ENCODE measurements at places on chromosomes 5 and 9.

- no peak for DNase-seq
Measured at GRCh38 chr5:168064933-168065622, 226.4 kb upstream of the WWC1 start.

GRCh38 chr5:76788362-76788761 lies 30.5 kb upstream of the F2RL1 start:
- no peak for DNase-seq

- no peak for DNase-seq
Measured at GRCh38 chr5:127785098-127785927, 82.1 kb downstream of the CCDC192 start.

GRCh38 chr5:136642976-136643375 lies 277.6 kb upstream of the TRPC7 start:
- DNase-seq = no peak

DNA sequence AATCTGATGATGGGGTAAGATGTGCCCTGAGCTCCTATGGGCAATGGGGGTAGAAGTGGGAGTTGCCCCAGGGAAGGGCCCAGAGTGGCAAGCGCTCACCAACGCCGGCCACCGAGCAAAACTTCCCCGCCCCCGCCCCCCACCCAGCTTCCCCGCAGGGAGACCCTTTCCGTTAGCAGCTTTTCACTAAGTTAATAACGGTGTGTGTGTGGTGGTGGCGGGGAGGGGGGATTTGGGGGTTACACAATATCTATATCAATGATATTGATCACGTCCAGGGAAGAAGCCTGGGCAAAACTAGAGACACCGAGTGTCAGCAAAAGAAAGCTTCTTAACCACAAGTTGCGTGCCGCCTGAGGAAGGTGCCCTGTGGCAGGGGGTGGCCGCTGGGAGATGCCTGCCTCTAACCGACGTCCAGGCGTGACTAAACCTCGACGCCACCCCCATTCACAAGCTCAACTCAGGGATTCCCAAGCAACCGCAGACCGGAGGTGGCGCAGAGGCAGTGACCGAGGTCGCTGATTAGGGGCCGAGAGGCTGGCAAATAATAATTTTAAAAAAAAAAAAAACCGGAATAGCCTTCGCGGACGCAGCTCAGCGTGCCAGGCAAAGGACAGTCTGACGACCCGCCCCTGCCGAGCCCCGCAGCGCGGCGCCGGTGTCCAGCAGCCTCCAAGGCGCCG lies 222.6 kb downstream of the MEF2C start:
- DNase-seq = peak; percentile 71

- peak; percentile 85 for DNase-seq
Measured at GRCh38 chr5:60700416-60700757, 421 bp upstream of the DEPDC1B start.

GRCh38 chr9:109121232-109121796 lies 1.6 kb upstream of the TMEM245 start:
- no peak for DNase-seq

DNA sequence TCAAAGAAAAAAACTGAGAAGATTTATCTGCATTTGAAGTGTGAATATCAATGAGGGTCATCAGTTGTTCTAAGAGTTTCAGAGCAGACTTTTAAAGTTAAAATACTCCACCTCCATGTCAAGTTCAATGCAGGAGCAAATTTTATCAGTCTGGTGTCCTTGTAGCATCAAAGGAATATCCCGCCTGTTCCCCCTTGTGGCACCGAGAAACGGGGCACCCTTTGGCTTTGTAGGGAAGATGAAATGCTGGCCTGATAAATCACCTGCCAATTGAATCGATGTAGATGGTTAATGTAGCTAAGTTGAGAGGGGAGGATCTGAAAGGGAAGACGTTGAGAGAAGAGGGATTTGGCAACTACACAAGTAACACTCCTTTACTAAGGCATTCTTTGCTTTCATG lies 714.5 kb downstream of the EFNA5 start:
- DNase-seq = no peak

DNA sequence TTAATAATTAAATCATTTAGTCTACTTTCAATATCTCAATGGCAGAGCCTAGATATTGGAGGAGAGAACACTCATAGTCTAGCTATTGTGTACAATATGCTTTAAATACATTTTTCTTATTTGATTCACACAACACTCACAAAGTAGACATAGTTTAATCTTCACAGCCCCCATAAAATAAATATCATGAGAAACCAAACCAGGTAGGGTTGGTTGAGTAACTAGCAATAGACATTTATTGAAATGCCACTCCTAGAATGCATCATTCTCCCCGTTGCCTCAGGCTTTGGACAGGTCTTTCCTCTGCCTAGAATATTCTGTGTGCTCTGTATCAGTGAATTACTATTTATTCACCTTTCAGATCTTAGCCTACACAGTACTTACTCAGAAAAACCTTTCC lies 141.9 kb downstream of the CEMIP2 start:
- DNase-seq = no peak

DNA sequence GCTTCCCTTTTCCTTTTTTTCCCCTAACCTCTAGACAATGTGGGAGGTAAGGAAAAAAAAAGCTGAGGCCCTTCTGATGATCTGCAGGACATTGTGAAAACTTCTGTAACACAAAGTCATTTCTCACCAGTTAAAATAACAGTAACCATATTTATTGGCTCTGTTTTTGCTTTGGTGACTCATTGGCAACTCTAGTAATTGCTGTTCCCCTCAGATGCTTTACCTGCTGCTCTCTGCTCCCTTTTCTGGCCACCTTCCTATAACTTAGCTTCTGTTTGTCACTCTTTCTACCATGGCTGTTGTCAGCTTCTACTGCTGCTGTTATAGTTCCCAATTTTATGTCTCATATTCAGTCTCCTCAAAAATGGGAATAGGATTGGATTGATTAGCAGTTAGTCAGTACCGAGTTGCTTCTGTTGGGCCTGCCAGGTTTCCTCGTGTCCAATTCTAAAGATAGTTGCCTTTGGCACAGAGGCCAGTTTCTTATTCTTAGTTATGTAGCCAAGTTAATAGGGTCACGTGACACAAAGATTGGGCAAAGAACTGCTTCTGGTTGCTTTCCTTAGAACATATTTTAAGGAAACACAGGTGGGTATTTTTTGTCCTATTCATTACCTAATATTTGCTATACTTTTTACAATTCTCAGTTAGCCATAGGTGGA lies 16.8 kb downstream of the SCAMP1 start:
- DNase-seq = no peak

DNA sequence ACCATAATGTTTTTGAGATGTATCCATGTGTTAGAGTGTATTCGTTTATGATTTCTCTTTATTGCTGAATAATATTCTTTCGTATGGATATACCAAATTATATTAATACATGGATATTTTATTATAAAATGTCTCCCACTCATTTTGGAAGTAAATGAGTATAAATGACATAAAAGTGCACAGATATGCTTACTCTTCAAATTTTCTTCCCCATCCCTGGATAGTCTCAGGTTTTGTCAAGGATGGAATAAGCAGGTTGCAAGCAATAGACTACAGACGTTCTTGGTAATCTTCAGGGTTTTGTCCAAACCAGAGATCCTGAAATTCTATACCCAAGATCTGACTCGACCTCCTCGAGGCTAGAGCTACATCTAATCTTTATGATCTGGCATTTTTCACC lies 50.7 kb downstream of the NIPAL4 start:
- no peak for DNase-seq

GRCh38 chr5:73865315-73865714 lies 239.3 kb downstream of the ARHGEF28 start:
- DNase-seq = no peak

DNA sequence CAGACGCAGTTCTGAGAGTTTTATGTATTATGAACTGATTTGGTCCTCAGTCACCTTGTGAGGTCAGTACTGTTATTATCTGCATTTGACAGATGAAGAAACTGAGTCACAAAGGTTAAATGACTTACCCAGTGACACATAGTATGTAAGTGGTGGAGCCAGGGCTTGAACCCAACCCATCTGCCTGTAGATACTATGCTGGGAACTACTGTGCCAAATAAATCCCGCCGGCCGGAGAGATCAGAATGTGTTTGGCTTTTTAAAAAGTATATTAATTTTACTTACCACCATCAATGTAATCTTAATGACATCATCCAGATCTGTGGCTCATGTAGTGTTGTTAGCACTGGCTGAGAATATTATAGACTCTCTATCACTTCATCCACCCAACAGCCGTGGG lies 80.8 kb downstream of the ZNF618 start:
- no peak for DNase-seq

GRCh38 chr5:151680944-151681427 lies 5.7 kb downstream of the SPARC start:
- no peak for DNase-seq

DNA sequence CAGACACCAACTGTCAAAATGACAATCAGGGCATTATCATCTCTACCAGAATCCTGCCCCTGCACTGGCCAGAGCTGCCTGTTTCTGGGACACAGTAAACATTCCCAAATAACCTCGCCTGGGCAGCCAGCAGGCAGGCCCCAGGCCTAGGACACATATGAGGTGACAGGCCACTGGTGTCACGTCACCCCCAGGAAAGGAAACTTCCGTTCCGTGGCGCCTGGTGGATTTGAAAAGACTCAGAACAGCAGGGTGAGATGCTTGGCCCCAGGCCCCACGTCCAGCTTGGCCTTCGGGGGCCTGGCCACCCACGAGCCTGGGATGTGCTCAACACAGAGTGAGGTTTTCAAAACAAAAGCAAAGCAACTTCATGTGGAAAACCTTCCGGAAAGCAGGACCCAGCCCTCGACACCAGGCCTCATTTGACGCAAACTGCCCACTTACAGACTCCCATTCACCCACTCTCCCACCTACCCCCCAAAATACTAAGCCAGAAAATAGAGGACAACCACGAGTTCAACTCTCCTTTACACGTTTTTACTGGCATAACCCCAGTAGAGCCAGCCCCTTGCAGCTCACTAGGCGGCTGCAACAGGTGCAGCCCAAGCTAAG lies 1.2 kb downstream of the SEMA4D start:
- no peak for DNase-seq

- DNase-seq = no peak
Measured at GRCh38 chr5:41878643-41879478, 8.6 kb upstream of the OXCT1 start.
